Mucosa of descending colon (tissue), 3 donors: ENCODE measurements at places on chromosomes 4 and X. TPM values are rescaled to one million over a fixed set of nuclear protein-coding genes. Genes with fewer than 3 reads are reported as not detected.

GRCh38 chrX:11629593-11630211, 36.0 kb downstream of the ARHGAP6 start:
- no peak for DNase-seq

ZCCHC13 gene
- not detected for total RNA-seq

RASSF6 gene
- 41.1 TPM for total RNA-seq

FOXO4 gene
- total RNA-seq = 53.1 TPM

GRCh38 chr4:180240670-180241069, 2002.5 kb upstream of the TENM3 start:
- DNase-seq = no peak
